ENCODE measurements at places on chromosomes 12 and 14.
A peak's percentile ranks its signal among the peaks of the same experiment; 100 is the strongest.

DNA sequence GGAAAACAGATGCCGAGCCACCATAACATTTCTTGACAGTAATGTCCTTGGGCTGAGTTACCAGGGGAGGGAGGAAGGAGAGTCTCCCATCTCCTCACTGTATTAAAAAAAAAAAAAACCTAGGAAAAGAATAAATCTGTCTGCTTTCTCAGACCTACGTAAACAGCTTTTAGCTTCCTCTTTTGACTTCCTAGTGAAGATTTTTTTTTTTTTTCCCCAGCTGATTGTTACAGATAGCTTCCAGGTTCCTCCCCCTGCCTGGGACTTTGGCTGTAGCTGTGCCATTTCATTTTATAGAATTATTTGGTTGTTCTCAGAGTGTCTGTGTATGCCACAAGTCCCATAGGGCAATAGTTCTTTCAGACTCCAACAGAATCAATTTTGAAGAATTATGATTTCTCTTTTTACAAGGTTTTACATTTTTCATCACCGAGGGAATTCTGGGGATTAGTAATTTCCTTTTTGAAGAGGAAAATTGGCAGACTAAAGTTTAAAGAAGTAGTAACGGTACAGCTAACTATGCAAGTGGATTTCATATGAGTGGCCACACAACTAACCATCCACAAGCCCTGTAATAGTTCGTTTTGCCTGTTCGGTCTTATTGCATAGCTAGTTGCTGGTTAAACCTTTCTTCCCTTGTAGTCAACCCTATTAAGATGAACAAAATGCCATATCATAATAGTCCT lies 23.1 kb upstream of the GNS start:
- DNase-seq = no peak

DNA sequence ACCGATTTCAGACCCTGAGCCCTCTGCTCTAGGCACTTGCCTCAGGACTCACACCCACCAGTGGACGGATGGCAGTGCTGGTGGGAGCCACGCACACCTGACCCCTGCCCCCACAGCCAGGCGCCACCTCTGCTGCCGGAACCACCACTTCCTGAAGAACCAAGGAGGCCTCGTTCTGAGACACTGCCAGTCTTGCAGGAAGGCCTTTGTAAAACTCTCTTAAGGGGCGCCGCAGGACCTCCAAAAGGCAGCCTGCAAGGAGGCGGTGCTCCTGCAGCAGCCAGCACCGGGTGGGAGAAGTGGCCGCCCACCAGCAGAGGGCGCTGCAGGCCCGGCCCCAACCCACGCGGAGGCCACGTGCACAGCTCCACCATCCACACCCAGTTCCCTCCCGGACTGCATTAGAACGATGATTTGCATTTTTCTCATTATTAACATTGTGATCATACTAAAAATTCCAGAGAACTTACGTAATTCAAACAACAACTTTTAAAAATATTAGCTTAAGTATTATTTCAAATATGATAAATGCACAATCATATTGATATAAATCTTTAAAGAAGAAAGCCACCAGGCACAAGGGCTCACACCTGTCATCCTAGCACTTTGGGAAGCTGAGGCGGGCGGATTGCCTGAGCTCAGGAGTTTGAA lies 12.8 kb downstream of the STX2 start:
- peak; percentile 45 for DNase-seq

- DNase-seq = no peak
Measured at GRCh38 chr12:20805921-20806320, 4.6 kb upstream of the SLCO1B3 start.

GRCh38 chr14:76812093-76812421 lies 625 bp downstream of the ANGEL1 start:
- no peak for DNase-seq

DNA sequence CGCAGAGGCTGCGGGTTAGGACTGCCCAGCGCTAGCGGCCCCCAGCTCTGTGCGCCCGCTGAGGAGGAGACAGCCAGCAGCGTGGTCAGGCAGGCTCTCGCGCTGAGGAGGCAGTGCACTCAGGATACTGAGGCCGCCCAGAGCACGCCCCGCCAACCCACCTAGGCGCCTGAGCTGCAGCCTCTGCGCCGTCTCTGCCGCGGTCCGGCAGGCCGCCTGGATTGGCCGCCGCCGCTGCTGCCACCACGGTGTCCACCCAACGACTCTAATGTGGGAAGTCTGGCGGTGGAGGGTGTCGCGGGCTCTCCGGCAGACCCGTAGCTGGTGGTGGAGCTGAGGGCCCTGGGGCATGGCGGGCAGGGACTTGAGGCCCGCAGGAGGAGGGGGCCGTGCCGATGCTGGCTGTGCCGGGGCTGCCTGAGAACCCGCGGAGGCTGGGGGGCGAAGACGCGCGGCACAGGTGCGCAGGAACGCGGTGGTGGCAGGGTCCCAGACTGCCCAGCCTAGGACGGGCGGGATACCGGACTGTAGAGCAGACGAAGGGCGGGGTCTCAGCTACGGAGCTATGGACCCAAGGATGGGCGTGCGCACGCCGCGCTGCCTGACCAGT lies 69.9 kb downstream of the ASCL4 start:
- DNase-seq = no peak

DNA sequence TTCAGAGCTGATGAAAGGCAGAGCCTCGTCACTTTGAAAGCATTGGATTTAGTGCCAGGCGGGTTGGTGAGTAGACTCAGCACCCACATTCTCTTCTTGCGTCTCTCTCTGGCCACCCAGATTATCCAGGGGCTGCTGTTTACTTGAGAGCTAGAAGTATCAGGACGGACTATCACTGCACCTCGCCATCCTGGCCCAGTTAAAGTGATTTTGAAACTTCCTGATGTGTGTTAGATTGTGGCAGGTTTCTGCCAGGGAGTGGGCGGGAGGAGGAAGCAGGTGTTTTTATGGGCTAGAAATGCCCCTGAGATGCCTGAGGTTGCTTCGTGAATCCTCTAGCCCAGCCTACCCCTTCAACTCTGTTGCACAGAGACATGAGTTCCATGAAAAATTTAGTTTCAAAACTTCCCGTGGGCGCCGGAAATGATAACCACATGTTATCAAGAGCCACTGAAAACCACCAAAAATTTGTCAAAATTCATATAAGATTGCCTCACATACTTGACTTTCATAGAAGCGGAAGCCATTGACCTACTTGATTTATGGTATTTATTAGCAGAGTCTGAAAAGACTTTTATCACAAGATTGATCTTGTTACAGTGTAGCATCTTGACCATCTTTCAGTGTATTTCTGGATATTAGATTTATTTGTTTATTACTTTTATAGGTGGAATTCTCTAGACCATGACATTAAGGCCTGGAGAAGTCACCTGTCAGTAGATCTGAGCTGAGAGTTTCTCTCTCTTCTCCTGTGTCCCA lies 466.0 kb downstream of the RAD51B start:
- DNase-seq = no peak

- no peak for DNase-seq
Measured at GRCh38 chr14:76924371-76925096, 98.3 kb downstream of the LRRC74A start.

DNA sequence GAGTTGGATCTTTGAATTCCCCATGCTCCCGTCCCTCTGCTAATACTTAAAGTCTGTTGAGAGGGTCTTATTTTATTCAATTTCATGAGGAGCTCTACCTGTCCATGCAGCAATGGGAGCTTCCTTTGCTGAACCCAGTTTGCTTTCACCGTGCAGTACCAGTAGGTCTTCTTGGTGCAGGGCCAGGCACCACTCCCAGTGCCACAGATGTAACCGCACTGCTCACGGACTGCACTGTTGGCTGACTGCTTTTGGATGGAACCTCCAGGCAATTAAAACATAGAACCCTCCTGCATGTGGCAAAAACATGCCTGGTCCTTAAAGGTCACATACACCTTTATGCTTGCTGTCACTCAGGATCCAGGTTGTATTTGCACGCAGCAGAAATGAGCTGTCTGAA lies 9.3 kb upstream of the CABP1 start:
- DNase-seq = no peak

DNA sequence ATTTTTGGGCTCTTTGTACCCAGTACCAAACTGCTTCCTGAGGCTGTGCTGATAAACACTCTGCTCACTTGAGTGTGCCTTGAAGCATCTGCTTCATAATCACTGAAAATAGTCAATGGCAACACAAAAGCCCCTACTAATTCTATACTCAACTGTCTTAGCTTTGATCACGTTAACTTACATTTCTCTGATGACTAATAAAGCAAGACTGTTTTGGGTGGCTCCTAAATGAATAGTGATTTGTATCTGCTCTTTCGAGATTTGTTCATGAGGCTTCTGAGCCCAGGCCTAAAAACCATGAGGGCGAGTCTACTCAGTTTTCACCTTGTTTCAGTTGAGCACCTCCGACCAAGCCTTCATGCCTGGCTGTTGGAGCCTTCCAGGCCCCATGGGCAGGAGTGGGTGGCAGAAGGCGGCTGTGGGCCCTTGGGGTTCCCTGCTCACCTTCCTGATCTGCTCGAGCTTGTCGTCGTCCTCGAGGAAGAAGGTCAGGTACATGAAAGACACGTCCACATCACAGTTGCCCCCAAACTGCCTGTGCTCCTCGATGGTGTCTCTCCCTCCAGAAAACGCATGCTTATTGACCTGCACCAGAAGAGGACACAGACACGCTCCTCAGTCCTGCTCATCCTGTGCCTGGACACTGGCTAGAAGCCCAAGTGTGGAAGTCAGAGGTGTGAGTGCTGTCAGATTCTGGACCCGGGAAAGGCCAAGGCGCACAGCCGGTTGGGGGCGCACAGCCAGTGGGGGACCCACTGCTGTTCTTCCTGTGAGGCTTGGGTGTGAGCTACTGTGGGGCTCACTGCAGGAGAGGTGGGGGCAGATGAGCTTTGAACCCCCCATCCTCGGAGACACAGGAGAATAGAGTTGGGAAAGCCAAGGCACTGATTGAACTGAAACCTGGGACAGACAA lies 13.7 kb downstream of the SLC25A47 start:
- DNase-seq = peak; percentile 5

DNA sequence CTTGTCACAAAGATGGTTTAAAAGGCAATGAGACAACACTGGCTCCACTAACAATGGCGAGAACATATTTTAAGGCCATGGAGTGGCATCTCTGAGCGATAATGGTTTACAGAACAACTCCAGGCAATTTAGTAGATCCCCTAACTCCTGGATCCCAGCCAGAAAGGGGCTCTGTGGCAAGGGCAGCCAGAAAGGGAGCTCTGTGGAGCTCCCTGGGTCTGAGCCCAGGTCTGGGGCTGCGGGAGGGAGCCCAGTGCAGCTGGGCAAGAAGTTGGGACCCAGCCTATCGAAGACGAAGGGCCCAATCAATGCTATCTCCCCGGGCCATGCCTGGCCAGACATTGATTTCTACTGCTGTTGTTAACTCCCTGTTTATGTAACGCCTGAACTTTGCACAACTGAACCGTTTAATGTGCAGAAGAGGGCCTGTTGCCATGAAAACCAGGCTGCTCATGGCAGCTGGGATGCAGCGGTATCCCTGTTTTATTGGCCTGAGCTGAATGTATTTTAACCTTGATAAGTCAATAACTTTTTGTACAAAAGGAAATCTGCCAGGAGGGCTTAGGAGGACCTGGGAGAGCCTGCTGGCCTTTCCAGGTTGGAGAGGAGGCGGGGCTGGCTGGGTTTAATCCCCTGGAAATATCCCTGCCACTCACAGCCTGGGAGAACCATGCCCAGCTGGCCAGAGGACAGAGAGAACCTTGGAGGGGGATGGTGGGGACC lies 6.7 kb upstream of the FAM222A start:
- peak; percentile 72 for DNase-seq

- no peak for DNase-seq
Measured at GRCh38 chr14:93938751-93939303, 11.7 kb downstream of the FAM181A start.

- no peak for DNase-seq
Measured at GRCh38 chr12:89985935-89986334, 277.3 kb upstream of the ATP2B1 start.

DNA sequence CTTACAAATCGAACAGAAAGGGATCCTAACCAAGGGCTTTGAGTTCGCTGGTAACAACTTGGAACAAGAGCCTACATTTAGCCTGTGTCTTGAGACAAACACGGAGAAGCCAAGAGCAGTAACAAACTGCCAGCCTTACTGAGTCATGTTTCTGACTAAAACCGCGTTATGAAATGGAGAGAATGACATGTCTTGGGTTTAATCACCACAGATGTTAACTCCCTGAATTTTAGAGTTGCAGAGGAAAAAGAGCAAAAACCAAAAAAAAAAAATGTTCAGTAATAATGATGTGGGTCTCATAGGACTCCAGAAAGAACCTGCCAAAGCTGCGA lies 1.0 kb downstream of the BLTP3B start:
- DNase-seq = no peak

Measured in D721Med (cell line).